ENCODE measurements at places on chromosomes 5 and 9.

GRCh38 chr5:57887851-57888621, 405.4 kb upstream of the ACTBL2 start:
- no peak for DNase-seq

DNA sequence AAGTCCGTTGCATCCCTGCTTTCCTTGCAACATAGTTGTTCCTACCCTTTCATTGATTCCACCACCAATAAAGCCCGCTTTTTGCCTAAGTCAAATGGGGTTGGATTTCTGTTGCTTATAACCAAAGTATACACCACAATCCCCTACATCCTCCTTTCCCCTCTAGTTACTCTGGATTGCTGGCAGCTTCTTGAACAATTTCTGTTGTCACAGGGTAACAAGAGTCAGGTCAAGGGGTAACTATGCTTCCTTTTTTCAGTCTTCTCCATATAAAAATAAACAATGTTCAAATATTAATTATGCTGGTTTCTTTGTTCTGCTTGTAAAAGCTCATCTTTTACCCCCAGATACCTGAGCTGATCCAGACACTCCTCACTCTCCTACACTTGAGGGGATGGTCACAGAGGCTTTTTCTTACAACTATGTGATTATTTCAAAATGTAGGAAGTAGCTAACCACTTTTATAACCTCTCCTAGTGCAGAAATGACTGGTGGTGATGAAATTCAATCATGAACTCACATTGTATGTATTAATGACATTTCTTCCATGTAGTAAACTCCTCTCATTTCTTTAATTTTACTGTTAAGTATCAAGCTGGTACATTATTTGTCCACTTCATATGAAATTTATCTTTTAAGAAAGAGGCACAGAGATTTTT, 136.5 kb downstream of the SNX18 start:
- no peak for DNase-seq

DNA sequence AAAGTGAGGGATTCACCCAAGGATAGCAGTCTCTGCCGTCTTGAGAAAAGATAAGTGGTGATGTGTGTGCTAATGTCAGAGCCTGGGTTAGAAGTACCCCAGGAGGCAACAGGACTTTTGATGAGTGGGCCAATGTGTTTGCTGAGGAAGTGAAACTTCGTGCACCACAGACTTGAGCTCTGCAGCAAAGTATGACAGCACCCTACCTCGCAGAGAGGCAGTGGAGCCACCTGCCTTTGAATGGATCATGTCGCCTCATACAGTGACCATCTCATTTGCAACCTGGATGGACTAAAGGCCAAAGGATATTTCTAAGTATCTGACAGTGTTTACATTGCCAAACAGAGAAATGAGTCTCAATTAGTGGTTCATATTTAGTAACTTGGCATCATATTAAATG, 593.9 kb upstream of the GRAMD2B start:
- no peak for DNase-seq

DNA sequence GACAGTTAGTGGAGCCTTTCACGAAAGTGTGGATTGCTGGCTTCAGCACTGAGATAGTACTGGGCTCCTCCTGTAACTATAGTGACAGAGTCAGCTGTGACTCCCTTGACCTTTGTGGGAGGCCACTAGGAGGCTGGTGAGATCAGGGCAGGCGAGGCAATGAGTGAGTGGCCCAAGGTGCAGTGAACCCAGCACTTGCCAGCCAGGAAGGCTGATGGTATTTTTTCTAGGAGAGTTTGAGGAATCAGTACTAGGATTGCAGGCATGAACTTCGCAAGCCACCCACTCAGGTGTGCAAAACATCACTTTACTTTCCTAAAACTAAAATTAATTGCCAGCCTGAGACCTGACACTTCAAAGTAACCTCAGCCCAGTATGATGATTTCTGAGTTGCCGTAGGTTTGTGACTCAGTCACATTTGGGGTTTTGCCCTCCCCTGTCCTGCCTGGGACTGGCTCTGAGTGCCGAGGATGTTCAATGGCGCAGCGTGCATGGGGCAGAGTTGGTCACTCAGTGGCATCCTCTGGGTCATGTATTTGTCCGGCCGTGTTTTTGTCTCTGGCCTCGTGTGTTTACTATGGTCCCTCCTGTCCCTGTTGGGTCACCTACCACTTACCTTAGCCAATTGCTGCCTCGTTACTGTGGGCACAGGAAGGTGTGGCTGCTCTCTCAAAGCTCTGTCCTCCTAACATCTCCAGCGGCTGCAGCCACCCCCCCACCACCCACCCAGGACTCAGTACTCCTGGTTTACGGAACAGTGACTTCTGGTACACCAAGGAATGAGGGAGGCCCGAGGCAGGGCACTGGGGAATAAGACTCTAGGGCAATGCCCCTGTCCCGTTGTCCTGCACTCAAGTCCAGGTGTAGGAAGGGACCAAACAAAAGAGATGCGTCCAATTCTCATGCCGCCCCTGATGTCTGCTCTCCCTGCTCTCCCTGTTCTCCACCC, 67.2 kb downstream of the IL31RA start:
- no peak for DNase-seq

DNA sequence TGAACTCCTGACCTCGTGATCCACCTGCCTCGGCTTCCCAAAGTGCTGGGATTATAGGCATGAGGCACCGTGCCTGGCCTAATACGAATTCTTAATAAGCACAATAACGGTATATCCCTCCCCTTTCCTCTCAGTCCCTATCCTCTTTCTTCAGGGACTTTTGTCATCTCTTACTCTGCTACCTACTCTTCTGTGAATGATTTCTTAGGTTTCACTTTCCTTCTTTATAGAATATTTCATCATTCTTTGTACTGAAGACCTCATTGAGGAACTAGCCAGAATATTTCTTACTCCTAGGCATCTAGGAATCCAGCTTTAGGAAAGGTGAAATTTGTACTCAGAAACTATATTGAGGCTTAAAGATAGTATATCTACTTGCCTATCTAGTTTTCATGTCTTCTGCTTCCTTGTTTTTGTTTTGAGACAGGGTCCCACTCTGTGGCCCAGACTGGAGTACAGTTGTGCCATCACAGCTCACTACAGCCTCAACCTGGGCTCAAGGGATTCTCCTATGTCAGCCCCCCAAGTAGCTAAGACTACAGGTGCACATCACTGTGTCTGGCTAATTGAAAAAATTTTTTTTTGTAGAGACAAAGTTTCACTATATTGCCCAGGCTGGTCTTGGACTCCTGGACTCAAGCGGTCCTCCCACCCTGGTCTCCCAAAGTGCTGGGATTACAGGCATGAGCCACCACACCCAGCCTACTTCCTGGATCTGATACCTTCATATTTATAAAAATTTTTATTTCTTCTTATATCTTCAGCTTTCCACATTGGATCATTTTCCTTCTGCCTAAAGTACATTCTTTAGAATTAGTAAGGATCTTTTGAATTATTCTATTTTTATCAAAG, 69.7 kb downstream of the GPBP1 start:
- DNase-seq, result no peak

DNA sequence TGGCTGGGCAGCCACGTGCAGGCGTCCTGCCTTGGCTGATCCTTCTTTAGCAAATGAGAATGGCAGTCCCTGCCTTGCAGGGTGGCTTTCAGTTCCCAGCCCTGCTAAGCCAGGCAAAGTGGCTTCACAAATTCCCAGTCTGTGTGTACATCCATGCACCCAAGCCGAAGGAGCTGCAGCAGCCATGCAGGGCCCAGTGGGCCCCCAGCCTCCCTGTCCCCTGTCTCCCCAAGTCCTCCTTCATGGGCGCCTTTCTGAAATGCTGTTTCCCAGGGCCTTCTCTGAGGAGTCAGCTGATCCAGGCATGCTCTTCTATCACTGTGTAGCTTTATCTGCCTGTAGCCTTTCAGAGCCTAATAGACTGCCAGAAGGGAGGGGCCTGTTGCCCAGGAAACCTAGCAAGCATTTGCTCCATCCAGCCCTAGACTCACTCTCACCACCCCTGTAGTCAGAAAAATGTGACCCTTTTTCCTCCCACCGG, 47.4 kb upstream of the SHC3 start:
- no peak for DNase-seq

DNA sequence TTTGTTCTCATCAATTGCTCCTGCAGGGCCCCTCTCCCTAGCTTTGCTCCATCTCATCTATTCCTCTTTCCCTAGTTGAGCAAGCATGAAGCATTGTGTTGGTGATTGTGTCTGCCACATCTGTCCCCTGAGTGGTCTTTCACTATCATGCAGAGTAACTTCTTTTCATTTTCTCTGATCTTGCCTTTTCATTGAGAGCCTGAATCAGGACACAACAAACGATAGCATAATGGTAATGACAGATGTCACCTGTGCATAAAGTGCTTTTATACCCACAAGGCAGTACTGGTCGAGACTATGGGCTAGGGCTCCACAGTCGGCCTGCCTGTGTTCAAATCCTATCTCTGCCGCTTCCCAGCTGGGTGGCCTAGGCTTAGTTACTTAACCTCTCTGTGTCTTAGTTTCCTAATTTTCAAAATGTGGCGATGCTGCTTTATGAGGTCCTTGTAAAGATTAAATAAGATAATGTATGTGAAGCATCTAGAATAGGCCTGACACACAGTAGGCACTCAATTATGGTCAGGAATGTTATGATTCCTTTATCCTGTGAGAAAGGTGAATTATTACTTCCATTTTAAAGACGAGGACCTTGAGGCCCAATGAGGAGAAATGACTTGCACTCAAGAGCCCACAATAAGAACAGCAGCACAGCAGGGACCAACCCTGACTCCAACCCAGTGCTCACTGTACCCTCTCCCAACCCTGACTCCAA, 137.1 kb upstream of the ZNF618 start:
- no peak for DNase-seq
